Femur (tissue), 1 donor: ENCODE measurements at places on chromosomes 11 and 22.

- peak; percentile 85 for DNase-seq
Observed at GRCh38 chr11:46238078-46238966, 39.1 kb upstream of the CREB3L1 start.

- no peak for DNase-seq
Observed at GRCh38 chr11:59180168-59180776, 8.3 kb downstream of the DTX4 start.

- no peak for DNase-seq
Observed at GRCh38 chr11:119505861-119506260, 82.9 kb upstream of the THY1 start.

GRCh38 chr11:9825315-9825714 is 161.4 kb downstream of the SWAP70 start:
- DNase-seq = no peak

- no peak for DNase-seq
Observed at GRCh38 chr22:22013559-22014284, 31.1 kb upstream of the TOP3B start.

GRCh38 chr22:24580276-24580675 is 12.6 kb downstream of the LRRC75B start:
- no peak for DNase-seq

GRCh38 chr22:42283278-42284201 is 13.1 kb upstream of the TCF20 start:
- DNase-seq = no peak
